ENCODE measurements at places on chromosomes 5 and 9. TPM values are rescaled to one million over a fixed set of nuclear protein-coding genes. Genes with fewer than 3 reads are reported as not detected.

DEPDC1B gene
- total RNA-seq = 3.9 TPM

LMAN2 gene
- 281 TPM for total RNA-seq

PDE8B gene
- not detected for total RNA-seq

PTGES gene
- 309 TPM for total RNA-seq

OR1J2 gene
- not detected for total RNA-seq

EPB41L4B gene
- total RNA-seq = 2.0 TPM

FAM13B gene
- 28.2 TPM for total RNA-seq

TLX3 gene
- total RNA-seq = not detected

PCDHA9 gene
- under 0.01 TPM for total RNA-seq

Data from placental epithelial cell (primary cell).